Right forelimb (tissue), 1 donor: ENCODE measurements at places on chromosomes 3 and 15.

DNA sequence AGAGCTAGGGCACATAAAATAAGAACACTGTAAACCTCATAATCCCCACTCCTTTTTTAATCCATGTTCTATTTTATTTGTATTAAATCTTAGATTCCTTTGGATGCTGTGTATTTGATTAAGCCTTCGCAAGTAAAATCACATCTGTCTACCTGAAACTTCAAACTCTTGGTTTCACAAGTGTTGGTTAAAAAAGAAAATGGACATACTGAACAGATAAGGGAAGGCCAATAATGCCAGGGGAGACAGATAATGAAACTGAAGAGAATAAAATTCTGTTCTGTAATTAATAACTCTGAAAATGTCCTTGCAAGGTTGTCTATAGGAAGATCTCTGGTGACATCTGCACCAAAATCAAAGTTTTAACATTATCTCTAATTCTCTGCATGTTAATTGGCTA lies 114.2 kb downstream of the ULK4 start:
- DNase-seq = no peak

DNA sequence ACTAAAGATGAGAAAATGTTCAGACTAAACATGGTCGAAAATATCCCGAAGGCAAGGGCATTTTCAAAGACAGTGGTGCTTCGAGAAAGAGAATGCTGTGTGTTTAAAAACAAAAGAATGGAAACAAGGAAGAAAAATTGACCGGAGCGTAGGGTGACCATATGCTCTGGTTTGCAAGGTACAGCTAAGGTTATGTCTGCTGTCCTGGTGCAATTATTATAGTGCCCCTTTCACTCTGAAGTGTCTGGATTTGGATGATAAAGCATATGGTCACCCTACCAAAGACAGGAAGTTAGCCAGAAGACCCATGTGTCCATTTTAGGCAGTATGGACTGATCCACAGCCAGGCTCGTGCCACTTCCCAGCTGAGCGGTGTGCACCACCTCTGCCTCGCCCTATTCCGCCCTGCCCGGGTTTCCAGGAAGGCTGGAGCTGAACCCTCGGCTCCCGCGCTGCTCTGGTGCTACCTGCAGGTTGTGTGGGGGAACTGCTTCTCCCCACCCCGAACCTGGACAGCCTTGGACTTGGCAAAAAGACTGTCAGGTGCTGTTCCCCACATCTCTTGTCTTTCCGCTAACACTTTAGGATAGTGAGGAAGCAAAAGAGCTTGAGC lies 25.2 kb downstream of the GOLGA6D start:
- no peak for DNase-seq

GRCh38 chr3:65318231-65318630 lies 630.4 kb upstream of the ADAMTS9 start:
- no peak for DNase-seq

DNA sequence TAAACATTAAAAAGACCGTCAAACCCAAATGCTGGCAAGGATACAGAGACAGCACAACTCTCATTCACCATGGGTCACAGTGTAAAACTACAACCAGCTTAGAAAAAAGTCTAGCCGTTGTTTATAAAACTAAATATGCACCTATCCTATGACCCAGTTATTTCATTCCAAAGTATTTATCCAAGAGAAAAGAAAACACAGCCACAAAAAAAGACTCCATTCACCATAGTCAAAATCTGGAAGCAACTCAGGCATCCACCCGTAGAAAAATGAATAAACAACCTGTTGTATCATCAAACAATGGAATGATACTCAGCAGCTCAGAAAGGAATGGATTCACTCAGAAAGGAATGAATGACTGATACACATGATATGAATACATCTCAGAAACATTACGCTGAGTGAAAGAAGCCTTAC lies 28.6 kb downstream of the PLD1 start:
- no peak for DNase-seq

GRCh38 chr15:63793046-63793483 lies 40.7 kb downstream of the HERC1 start:
- DNase-seq = no peak

- DNase-seq = no peak
These were observed 962.3 kb upstream of the NR2F2 start for GRCh38 chr15:95368191-95368590.

GRCh38 chr15:81174125-81174791 lies 22.4 kb upstream of the IL16 start:
- DNase-seq = no peak

DNA sequence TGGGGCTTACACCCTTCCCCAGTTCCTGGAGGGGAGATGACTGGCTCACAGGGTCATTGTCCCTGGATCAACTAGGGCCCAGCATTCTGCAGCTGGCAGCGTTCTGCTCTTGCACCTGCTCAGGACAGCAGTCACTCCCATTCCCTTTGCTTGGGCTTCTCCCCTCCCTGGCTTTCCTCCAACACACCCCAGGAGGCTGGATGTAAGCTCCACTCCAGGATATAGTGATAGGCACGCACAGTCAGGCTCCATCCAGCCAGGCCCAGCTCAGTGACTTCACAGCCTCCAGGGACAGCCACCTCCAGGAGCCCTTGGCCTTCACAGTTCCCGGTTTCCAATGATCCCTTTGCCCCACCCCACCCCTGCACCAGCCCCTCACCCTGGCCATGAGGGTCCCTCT lies 1.9 kb downstream of the SPTBN5 start:
- no peak for DNase-seq

DNA sequence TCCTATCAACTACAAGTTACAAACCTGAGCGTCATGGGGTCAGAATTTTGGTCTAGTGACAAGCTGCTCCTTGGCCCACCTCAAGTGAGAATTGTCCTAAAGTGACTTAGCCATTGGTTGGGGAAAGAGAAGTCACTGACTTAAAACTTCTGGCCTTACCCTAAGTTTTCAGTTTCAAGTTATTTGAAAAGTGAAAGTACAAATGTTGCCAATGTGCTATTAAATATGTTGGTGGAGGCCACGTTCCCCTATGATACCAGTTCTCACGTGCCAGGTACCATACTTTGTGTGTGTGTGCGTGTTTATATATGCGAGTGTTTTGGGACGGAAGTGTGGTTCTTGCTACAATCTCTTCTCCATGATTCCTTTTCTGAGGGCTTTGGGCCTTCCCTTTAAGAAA lies 22.6 kb upstream of the RASGRP1 start:
- DNase-seq = no peak

DNA sequence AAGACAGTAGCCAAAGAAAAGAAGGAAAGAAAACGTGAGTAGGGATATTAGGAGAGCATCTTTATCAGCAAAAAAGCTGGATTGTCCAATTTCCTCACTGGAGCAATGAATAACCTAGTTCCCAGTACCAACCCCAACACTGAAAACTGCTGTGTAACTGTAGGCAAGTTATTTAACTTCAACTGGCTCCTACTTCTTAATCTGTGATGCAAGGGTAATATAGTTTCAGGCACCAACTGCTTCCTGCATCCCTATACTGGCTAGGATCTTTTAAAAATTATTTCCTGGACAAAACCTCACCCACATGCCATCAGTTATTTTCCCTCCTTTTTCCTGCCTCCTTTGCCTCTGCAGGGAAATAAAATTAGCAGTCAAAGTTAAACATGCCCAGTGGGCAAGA lies 59.6 kb downstream of the ZBTB20 start:
- no peak for DNase-seq

DNA sequence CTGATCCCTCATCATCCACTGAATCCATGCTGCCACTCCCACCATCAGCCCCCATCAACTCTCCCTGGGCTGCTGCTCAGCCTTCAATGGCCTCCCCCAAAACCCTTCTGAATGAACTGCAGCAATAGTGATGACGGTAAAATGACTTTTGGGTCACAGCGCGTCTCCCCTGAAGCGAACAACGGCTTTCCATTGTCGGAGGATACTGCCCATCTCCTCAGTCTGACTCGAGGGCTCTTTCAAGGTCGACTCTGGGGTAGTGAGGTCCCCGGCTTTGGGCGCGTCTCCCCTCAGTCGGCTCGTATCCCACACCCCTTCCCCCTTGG lies 57.2 kb upstream of the ZBTB38 start:
- no peak for DNase-seq

DNA sequence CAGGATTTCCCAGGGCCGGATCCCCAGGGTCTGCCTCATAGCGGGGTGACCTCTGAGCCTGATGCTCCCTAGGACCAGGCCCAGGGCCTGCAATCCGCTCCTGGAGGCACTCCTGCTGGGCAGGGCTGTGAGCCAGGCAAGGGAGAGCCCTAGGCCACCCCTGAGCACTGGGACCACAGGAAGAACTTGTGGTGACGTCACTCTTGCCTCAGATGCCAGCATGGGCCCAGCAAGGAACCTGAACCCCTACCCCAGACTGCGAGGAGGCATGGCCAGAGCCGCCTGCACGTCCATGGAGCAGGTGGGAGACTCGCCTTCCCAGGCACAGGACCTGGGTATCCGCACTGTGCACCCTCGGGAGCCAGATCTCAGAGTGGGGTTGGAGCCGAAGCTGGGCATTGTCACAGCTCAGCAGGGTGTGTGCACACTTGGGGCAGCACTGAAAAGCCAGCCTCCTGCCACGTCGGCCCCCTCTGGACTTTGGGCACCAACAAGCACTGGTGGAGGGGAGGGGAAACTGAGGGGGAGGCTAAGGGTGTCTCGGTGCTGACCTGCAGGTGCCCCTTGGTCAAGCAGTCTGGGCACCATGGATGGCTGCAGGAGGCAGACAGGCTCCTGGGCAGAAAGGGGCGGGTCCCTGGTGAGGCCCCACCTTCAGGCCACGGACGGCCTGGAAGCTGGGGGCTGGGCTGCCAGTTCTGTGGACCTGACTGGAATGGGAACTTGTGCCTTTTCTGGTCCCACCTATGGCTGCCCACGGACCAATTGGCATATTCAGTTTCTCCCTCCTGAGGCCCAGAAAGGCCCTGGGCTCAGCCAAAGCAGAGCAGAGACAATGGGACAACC lies 49.3 kb downstream of the SLC6A20 start:
- DNase-seq = no peak

GRCh38 chr3:29695201-29695600 lies 414.3 kb downstream of the RBMS3 start:
- no peak for DNase-seq

DNA sequence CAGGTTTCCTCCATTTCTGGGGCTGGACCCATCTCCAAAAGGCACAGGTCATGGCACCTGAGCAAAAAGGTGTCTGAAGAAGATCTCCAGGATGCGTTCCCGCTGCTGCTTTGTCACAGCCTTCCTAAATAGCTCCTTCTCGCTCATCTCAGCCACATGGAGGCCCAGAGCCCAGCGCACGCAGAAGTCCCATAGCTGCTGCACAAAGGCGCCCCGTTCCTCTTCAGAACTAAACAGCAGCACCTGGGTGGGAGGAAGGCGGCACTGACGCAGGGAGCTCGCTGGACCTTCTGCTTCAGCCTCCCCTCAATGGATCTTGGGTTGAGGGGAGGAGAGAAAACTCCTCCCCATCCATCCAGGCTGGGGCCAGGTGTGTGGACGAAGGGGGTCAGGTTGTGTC lies 8.4 kb downstream of the DUOX2 start:
- DNase-seq = peak; percentile 21

GRCh38 chr15:63374686-63375520 lies 6.7 kb downstream of the CA12 start:
- peak; percentile 66 for DNase-seq

GRCh38 chr3:184727357-184728009 lies 15.6 kb upstream of the MAGEF1 start:
- DNase-seq = peak; percentile 73

DNA sequence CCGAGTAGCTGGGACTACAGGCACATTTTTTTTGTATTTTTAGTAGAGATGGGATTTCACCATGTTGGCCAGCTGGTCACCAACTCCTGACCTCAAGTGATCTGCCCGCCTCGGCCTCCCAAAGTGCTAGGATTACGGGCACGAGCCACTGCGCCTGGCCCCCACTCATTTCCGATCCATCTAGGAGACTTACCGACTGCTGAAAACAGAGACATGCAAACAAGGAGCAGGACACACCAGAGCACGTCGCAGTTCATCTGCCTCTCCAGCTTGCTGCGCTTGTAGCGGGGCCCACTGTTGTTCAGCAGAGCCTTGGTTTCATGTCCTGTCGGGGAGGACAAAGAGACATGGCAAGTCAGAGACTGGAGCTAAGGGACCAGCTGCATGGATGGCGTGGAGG lies 137.4 kb downstream of the ATP10A start:
- peak; percentile 18 for DNase-seq

DNA sequence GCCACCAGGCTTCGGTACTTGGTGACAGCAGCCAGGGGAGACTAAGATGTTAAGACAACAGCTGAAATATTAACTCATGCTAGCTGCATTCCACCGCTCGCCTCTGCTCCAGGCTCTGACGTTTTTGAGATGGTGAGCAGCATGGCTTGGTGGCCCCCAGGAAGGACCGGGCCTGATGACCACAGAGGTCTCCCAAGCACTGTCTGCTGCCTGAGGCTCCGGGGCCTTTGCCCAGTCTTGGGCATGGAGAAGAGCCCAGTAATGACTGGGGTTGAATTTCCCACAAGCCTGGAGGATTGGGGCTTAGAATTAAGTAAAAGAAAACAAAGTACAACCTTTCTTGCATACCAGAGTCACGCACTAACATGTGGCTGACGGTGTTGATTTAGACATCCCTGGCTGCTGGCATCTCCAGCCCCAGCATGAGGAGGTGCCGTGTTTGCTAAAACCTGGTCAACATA lies 243.6 kb upstream of the LYSMD4 start:
- DNase-seq = no peak

GRCh38 chr3:149670742-149671492 lies 13.1 kb upstream of the WWTR1 start:
- no peak for DNase-seq

GRCh38 chr15:48833526-48834239 lies 22.8 kb upstream of the CEP152 start:
- no peak for DNase-seq

DNA sequence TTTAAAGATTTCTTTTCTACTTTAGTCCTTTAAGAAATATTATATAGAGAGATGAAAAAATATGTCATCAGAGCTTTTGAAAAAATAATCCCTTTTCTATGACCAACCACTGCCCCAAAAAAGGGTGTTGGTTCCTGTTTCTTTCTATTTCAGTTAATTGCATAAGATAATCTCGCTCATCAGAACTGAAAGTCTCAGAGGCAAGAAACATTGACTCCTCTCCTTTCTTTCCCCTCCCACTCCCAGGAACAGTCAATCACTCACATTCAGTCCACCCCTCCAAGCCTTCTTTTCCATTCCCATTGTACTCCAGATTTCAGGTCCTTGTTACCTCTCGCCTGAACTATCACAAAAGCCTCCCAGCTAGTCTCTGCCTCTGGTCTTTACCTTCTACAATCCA lies 153.7 kb upstream of the ABI3BP start:
- no peak for DNase-seq

DNA sequence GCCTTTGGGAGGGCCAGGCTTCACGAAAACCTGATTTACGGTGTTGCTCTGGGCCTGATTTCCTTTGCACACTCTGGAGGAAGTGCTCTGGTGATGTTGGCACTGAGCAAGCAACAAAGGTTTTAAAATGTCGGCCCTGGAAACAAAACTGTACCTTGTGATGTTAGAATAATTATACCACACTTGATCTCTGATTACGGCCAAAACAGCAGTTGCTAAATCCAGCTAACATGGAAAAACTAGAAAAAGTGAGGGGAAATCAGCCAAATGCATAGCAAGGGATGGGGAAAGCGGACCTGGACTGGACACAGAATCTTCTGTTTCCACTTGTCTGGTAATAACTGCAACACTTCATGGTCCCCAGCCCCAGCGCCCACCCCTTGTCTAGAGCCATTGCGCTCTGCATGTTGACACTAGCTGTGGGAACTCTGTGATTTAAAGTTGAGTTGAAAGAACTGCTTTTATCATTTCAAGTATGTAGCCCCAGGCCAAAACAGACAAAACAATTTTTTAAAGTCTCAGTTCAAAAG lies 120.1 kb downstream of the VGLL4 start:
- DNase-seq = peak; percentile 76
